HCT116 (cell line): ENCODE measurements at places on chromosomes 2 and 18. TPM values are rescaled to one million over a fixed set of nuclear protein-coding genes. Genes with fewer than 3 reads are reported as not detected.

The DCC gene
- not detected for total RNA-seq

The CRYBA2 gene
- not detected for total RNA-seq

The WDCP gene
- total RNA-seq: 19.9 TPM

The IL1A gene
- 0.10 TPM for total RNA-seq

The C2orf78 gene
- 1.5 TPM for total RNA-seq

DNA sequence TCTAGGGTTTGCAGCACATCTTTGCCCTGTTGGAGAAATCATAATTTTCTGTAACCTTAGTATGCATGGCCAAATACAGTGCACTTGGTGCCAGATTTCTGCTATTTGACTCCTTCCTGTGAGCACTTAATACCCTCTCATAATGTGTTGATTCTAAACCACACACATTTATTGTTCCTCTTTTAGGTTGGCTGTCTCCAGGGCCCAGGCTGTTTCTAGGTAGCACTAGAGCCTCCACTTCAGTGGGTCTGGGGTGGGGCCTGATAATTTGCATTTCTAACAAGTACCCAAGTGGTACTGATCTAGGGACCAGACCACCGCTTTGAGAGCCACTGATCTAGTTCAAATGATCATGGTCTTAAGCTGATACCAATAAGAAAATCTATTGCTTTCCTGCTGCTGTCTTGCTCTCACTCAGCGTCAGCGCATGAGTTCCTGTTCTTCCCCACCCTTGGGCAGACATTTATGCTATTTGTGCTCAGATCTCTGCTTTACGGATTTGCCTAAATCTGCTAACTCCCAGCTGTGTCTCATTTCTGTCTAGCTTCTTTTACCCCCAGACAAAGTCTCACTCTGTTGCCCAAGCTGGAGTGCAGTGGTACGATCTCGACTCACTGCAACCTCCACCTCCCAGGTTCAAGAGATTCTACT is 7.4 kb downstream of the PTRHD1 start:
- H3K4me3 ChIP-seq: no peak overlapping the region
- no peak overlapping the region for H3K27ac ChIP-seq
- no peaks in the 10 kb centered on the region for H3K36me3 ChIP-seq
- no peaks in the 10 kb centered on the region for H3K27me3 ChIP-seq

GRCh38 chr18:40630496-40630895 is 1324.5 kb upstream of the PIK3C3 start:
- no peaks in the 10 kb centered on the region for H3K36me3 ChIP-seq
- H3K27me3 ChIP-seq: no peaks in the 10 kb centered on the region
- no peak overlapping the region for H3K4me3 ChIP-seq
- DNase-seq: no peak
- H3K4me1 ChIP-seq: no peaks in the 10 kb centered on the region
- H3K27ac ChIP-seq: no peak overlapping the region

DNA sequence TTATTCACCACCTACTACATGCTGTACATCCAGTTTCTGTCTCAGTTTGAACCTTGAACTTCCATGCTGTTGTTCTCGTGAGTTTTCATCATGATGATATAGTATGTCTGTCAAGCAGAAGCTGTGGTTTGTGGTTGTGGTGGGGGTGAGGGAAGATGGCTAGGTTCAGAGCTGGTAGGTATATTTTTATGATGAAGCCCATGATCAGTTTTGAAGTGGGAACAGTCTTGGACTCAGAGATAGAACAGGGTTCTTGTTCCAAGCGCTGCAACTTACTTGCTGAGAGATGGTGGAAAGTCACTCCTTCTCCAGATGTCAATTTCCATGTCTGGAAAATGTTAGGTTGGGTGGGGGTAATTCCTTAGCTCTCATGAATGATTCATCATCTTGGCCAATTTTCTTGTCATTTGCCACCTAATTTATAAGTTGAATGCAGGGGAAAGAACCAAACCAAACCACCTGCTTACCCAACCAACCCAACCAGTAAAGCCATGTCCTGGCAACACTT is 21.6 kb downstream of the PMAIP1 start:
- no peaks in the 10 kb centered on the region for H3K27me3 ChIP-seq
- no peak overlapping the region for H3K27ac ChIP-seq
- H3K4me1 ChIP-seq: peaks cover 65% of the 10 kb centered on the region
- H3K36me3 ChIP-seq: no peaks in the 10 kb centered on the region
- no peak overlapping the region for H3K4me3 ChIP-seq

DNA sequence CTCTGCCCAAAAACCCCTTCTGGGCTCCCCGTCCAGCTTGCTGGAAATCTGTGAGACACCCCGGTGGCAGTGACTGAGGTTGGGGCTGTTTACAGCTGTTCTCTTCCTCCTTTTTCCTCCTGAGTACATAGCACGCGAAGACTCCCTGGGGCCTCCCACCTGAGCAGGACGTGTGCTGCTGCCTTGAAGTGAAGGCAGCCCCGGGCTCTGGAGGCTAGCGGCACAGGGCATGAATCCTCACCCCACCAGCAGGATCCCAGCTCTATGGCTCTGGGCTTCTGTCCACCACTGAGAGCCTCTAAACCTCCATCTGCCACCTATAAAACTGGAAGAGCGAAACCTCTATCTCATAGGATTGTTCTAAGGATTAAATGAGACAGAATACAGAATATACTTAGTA is 182.5 kb downstream of the TMEM163 start:
- H3K27ac ChIP-seq: no peak overlapping the region
- H3K27me3 ChIP-seq: 0 out of 2 replicates have a peak, but pooled peaks cover 3% of the 10 kb centered on the region
- no peaks in the 10 kb centered on the region for H3K36me3 ChIP-seq
- H3K4me3 ChIP-seq: no peak overlapping the region
- no peaks in the 10 kb centered on the region for H3K4me1 ChIP-seq

DNA sequence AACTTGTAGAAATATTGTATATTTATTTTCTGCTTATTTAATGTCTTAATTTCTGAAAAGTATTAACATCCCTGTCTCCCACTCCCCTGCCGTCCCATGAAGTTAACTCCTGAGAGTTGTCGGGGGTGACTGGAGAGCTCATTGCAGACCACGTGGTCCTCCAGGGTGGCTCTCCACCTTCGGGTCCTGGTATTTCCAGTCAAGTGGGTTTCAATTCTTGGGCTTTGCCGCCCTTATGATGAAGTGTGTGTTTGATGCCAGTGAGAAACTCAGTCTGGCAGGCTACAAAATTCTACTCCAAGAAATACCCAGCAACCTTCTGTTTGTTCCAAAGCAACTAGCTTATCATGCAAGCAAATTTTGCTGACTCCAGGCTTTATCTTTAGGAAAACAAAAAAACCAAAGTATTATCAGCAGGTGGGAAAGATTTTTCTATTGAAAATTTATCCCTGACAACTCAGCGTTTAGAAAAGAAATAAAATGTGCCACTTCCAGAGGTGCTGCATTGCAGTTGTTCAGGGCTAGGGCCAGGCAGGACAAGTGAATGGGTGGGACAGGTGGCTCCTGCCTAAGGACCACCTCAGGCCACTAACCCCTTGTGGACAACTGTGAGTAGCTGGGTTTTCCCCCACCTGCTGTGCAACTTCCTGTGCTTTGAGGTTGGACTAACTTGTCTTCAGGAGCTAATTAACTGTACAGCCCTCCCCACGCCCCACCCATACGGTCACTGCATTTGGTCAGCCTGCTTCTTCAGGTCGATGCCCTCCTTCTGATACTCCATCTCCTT is 46.6 kb downstream of the BCL2L11 start:
- DNase-seq: no peak
- no peaks in the 10 kb centered on the region for H3K27me3 ChIP-seq
- H3K4me1 ChIP-seq: peaks cover 38% of the 10 kb centered on the region
- 0 out of 2 replicates have a peak, but pooled peaks cover 12% of the 10 kb centered on the region for H3K36me3 ChIP-seq

DNA sequence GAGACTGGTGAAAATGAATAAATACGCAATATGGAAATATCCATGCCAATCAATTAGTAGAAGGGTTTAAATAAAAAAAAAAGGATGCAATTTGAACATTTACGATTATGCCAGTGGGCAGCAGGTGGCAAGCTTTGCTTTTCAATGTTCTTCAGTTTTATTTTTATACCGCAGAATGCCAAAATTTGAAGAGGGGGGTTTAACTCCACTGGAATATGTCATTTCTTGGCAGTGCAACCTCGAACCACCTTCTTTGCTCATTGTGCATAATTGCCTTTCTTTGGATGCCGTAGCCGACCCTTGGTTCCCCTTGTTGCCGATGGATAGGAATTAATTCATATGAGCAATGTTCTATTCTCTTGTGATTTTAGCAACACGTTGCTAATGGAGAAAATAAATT is 88.0 kb downstream of the LTBP1 start:
- DNase-seq: no peak
- H3K36me3 ChIP-seq: no peaks in the 10 kb centered on the region
- H3K4me3 ChIP-seq: no peak overlapping the region
- no peaks in the 10 kb centered on the region for H3K4me1 ChIP-seq
- H3K27ac ChIP-seq: no peak overlapping the region
